Mesenteric fat pad (tissue), 1 donor: ENCODE measurements at places on chromosomes 1 and 21. TPM values are rescaled to one million over a fixed set of nuclear protein-coding genes. Genes with fewer than 3 reads are reported as not detected.
A peak's percentile ranks its signal among the peaks of the same experiment; 100 is the strongest.

- DNase-seq = no peak
Observed at GRCh38 chr21:16302851-16303282, 573.1 kb downstream of the USP25 start.

GRCh38 chr21:14989359-14989758 is 75.4 kb downstream of the NRIP1 start:
- DNase-seq = no peak

- peak; percentile 89 for DNase-seq
Observed at GRCh38 chr1:109790735-109791494, 27.2 kb upstream of the EPS8L3 start.

DNA sequence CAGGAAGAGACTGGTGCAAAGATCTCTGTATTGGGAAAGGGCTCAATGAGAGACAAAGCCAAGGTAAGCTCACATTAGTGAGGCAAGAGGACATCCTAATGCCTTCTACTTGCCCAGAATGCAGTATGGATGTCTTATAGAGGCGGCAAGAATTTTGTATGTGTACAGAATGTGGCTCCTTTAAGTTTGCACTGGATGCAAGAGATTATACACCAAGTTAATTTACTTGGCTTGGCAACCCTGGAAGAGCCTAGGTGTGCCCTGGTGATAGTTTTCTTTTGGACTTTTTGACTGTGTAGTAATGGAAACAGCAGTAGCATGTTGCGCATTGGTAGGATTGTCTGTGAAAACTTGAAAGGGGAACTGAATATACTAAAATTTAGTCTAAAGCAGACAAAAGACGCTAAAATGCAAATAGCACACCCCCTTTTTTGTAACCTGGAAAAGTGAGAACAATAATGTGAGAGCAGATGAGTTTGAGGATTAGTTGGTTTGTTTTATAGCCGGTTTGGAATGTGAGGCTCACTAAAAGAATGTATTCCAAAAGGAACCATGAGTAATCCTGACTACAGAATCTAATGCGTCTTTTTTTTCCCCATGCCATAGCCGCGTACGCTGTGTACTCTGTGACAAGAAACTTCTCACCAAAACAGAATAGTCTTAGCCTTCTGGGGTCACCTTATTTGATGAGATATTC is 18.1 kb downstream of the KHDRBS1 start:
- DNase-seq = no peak

DNA sequence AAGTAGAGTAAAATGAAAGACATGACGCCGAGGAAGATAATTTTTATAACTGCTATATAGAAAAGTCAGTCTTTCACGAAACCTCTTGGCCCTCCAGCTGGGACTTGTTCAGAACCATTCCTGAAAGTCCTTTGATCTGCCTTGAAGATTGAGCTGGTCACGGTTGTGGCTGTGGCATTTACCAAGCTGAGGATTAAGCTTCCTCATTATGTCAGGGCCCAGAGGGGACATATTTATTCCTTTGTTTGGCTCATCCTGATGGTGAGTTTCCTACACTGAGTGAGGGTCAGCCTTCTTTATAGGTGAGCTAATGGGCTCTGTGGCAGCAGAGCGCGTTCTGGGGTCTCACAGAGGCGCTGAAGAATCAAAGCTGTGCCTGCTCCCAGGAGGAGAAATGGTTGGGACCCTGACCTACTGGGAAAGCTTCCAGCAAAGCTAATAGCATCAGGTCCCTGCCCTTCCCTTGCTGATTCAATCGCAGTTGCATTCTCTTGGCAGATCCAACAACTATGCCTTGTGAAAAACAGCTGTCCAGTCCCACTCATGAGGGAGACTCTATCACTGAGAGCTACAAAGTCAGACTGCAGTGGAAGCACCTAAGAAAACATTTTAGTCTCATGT is 43.2 kb upstream of the PBX1 start:
- no peak for DNase-seq

DNA sequence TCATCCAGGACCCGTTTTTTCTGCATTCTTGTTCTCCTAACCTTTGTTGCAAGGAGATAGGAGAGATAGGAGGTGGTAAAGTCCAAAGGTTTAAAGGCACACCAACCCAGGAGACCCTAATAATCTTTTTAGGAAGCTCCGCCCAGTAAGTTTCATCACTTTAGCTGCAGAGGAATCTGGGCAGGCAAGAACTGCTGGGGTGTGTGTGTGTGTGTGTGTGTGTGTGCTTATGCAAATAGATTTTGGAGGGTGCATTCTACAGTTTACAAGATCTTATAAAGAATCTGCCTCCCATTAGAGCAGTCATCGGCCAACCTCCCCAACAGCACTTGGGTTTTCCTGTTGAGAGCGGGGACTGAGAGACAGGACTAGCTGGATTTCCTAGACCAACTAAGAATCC is 3.9 kb upstream of the IL10 start:
- DNase-seq = no peak

DNA sequence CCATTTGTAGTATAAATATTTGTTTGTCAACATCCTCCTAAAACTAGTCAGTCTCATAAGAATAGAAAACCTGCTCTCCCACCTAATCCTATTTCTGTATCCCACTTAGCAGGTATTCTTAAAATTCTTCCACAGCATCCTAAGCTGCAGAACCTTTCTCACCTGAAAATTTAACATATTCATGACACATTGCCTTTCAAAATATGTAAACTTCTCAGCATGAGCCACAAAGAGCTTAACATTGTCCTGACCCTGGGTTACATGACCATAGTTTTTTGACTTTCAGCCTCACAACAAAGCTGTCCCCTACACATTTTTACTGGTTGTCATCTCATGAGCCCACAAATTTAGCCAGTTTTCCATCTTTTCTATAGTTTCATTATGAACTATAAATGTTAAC is 712.1 kb downstream of the LTN1 start:
- DNase-seq = no peak

DNA sequence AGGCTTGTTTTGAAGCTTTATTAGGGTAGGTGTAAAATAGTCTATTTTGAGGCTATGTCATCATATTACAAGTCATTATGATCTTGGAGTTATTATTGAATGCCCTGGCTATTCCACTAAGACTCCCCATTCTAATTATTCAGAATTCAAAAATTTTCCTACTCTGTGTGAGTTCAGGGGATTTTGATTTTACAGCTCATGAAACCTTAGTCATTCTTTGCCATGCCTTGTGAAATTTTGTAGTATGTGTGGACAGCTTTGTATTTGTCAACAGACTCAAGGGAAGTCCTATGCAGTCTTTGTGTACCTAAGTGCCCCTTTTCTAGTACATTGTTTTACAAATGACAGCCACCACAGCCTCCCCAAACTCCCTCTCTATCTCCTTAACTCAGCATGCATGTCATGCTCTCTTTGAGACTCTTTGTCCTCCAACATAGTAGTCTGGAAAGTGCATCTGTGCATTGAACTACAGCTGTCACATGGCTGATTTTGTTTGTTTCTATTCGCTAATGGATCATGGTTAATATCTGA is 28.0 kb downstream of the CD1D start:
- DNase-seq = no peak

DNA sequence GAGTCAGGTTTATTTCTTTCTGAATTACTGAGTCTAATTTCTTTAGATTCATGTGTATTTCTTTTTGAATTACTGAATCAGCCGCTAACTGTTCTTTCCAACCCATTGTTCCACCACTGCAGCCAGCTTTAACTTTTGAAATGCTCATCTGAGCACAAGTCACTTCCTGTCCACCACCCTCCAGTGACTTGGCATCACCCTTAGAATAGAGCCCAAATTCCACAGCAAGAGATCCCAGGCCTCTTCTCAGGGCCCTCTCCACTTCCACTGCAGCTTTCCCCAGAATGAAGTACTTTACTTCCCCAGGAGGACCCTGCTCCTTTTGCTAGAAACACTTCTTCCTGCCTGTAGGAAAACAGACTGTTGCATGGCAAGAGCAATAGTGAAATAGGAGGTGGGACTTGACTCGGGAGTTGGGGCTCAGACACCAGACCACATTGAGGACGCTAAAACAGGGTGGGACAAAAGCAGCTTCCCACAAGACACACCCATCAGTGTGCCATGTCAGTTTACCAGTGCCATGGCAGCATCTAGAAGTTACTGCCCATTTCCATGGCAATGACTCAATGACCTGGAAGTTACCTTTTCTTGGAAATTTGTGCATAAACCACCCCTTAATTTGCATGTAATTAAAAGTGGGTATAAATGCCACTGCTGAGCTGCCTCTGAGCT is 56.5 kb upstream of the ADAR start:
- DNase-seq = no peak

- no peak for DNase-seq
Observed at GRCh38 chr21:44870748-44871495, 2.6 kb downstream of the PTTG1IP start.

DNA sequence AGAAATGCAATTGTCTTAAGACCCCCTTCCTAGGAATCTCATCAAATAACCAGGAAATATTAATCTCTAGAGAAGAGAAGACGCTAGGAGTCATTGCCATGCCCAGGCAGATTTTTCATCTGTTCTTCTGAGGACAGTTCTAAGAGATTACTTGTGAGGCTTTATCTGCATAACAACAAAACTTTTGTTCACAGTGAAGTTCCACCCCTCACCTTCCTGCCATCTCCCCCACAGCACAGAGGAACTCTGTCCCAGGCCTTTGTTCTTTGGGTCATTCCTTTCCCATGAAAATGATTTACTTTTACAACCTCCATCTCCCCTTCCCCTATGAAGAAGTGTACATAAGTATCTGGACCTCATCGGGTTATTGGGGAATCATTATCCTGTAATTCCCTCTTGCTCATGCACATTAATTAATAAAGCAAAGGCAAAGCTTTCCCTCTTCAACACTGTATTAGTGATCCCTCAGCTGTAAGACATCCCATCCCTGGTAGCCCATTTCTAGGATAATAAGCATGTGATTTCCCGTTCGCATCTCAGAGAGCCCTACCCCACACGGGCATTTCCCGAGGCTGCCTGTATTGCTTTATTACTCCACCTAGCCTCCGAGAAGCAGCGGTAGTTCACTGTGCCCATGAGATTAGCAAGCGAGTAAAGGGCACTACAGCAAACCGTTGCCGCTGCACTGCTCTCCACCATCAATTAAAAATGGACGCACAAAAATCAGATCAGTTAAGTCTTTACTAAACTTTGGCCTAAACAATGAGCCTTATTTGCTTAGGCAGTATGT is 384.4 kb upstream of the CAMK1G start:
- no peak for DNase-seq

Gene SLAMF6
- 1.2 TPM for total RNA-seq

Gene FYB2
- total RNA-seq = not detected

Gene FCRLB
- total RNA-seq = 0.48 TPM
